ENCODE measurements at places on chromosomes 2 and 18. TPM values are rescaled to one million over a fixed set of nuclear protein-coding genes. Genes with fewer than 3 reads are reported as not detected.

Gene MYL12A
- total RNA-seq: 248 TPM

GRCh38 chr2:51208521-51208920 lies 176.6 kb upstream of the NRXN1 start:
- no peak for DNase-seq

- DNase-seq: no peak
Observed at GRCh38 chr2:186884587-186884986, 35.6 kb upstream of the ZSWIM2 start.

- DNase-seq: no peak
Observed at GRCh38 chr2:217273851-217274250, 414.0 kb upstream of the TNP1 start.

- DNase-seq: no peak
Observed at GRCh38 chr2:212117926-212118325, 420.7 kb downstream of the ERBB4 start.

DNA sequence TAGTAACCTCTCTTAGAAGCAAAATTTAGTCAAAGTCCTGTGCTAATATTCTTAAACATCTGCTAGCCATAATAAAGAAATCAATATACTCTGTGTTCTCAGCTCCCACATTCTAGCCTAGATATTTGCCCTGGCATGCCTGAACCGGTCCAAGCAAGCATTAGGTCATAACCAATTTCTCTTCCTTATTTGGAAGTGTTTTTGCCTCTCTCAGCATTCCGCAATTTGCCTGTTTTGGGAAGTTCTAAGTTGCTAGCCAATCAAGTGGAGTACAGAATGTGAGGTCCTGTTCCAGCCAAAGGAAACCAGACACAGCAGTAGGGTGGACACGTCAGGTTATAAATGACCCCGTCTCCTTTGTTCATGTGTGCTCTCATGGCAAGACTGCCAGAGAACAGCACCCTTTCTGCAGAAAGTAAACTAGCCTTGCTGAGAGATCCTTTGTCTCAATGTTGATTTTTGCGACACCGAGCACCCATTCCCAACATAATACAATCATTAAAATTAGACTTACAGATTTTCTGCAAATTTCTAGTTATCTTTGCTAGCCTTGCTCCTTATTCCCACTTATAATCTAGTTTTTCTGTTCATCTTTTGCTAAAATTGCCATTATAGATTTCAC lies 13.0 kb upstream of the SULT1C4 start:
- no peak for DNase-seq

DNA sequence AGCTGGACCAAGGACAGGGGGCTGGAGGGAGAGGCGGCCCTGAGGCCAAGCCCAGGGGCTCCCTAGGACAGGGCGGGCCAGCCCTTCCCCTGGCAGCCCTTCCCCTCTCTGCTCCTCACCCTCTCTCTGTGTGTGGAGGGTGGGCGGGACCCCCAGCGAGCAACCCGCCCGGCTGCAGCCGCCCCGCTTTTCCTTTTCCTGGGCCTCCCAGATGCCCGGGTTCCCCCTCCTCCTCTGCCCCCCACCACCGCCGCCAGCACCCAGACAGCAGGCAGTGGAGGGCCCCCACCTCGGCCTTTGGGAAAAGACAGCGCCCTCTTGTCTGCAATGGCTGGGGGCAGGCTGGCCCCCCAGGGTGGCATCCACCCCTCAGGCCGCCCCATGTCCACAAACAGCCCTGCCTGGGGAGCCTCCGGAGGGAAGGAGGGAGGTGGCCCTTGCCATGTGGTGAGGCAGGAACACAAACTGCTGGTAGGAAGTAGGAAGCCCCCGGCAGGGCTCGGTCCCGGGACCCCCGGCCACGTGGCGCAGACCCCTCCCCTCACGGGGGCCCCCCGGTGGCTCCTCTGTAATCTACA lies 135.1 kb upstream of the CTDP1 start:
- DNase-seq: no peak

GRCh38 chr2:132664096-132664495 lies 5.9 kb downstream of the LYPD1 start:
- DNase-seq: no peak

GRCh38 chr18:5542515-5543035 lies 1.2 kb downstream of the EPB41L3 start:
- DNase-seq: no peak
